ENCODE measurements at places on chromosomes 2 and 18. TPM values are rescaled to one million over a fixed set of nuclear protein-coding genes. Genes with fewer than 3 reads are reported as not detected.

DNA sequence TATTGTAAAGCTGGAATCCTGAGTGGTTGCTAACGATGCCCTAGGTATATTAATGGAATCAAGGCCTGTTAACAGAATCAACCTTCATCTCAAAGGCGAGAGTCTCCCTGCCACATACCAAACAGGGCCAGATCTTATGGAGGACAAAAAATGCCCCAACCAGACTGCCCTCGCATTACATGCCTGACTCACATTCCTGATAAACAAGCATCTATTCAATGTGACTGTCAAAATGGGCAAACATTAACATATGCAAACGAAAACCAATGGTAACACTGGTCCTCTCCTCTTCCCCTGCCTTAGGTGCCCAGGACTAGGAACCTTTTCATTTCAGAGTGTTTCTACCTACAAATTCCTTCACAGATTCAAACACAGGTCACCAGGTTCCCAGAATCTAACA, 83.4 kb downstream of the COL6A3 start:
- DNase-seq = no peak

DNA sequence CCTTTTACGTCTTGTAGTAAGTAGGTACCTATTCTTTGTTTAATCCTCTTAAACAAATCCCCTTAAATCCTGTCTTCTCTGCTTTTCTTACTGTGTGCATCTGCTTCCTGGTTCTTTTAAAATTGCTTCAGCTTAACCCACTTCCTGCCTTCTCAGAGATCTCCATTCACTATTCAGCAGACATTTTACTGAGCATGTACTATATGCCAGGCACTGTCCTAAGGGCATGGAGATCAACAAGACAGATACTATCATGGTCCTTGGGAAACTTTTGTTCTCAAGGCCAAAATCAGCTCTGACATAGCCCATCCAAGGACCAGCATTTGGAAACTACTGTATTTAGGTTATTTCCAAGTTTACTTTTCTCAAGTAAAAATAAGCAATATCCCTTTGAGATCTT, 227.5 kb downstream of the TPGS2 start:
- no peak for DNase-seq

The DSG4 gene
- total RNA-seq = not detected

DNA sequence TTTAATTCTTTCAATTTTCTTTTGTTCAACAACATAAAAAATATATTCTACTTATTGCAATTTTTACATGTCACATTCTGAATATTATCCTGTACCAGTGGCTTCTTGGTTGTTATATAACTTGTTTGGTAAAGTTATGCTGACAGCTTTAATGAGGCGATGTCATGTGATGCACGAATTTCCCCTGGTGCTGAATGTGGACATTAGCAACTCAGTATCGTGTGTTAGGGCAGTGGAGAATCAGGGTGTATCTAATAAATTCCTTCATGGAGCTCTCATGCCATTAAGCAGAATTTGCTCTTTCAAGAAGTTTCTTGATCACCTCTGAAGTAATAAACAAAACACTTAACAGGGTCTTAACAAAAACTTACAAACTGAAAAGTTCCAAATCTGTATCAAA, 99.6 kb upstream of the DNMT3A start:
- no peak for DNase-seq

GRCh38 chr2:100320547-100321178, 1.6 kb downstream of the LONRF2 start:
- DNase-seq = peak; percentile 51

GRCh38 chr2:61807036-61807757, 46.7 kb downstream of the FAM161A start:
- no peak for DNase-seq
